Activated naive CD4-positive, alpha-beta T cell (primary cell): ENCODE measurements at places on chromosomes 5 and 9.

- no peak for DNase-seq
Measured at GRCh38 chr5:102314328-102314727, 18.2 kb upstream of the SLCO4C1 start.

DNA sequence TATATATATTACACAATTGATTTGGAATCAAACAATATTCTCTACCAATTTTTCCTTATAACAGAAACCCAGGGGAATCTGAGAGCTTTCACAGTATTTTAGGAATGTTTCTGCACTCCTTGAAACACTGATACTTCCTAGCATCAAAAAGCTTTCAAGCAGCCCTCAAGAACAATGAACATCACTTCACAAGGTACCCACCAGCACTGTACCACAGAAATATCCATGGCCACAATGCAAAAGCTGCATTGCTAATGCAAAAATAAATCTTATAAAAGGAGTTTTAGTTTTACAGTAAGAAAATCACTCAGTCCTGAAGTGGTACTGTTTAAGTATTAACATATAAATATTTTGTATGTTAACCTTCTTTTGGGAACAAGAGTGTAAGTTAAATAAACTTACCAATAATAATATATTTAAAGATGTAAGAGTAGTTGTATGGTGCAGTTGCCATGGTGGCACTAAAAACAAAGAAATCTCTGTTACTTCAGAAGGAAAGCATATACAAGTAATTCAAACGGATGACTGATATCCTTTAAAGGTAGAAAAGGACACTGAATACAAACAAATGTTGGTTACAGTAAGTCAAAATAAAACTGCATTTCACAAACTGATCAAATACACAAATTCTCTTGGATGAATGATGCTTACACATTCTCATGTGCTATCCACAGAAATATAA is 8.6 kb downstream of the RAB14 start:
- DNase-seq: no peak

- DNase-seq: no peak
Measured at GRCh38 chr5:163534492-163535094, 29.2 kb downstream of the MAT2B start.

GRCh38 chr9:101707721-101708120 is 30.7 kb downstream of the GRIN3A start:
- DNase-seq: no peak

- DNase-seq: no peak
Measured at GRCh38 chr9:121559183-121559582, 59.5 kb upstream of the GGTA1 start.

DNA sequence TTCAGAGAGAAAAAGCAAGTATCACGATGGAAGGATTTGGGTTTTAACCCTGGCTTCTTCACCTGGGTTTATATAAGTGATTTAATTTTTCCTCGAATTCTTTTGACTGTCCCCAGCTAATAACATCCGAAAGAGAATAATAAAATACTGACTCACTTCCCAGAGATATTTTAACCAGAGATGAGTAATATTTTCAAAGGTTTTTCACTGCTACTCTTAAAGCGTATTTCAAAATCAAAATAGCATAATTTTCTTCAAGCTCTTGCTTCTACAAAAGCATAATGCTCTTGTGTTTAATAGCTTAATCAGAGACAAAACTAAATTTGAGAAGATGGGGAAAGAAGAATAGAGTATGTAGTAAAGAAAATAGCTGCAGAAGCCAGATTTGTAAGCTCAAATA is 215.2 kb upstream of the PTGER4 start:
- DNase-seq: no peak

DNA sequence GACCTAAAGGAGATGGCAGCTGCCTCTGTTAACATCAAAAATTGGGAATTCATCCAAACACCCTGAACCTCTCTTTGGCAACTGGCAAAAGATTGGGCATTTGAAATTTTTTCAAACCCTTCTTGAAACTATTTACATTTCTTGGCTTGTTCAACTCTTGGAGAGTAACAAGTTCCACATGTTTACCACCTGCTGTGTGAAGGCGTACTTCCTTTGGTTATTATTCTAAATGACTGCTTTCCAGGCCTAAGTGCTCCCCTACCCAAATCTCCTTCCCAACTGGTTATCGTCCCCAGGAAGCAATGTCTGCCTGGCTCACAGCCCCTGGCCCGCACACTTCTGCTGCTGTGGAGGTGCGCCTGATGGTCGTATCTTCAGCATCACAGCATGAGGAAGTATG is 422.7 kb downstream of the DMAC1 start:
- DNase-seq: no peak

GRCh38 chr5:38473008-38473407 is 83.4 kb downstream of the LIFR start:
- no peak for DNase-seq

GRCh38 chr5:32504989-32505596 is 60.6 kb upstream of the ZFR start:
- DNase-seq: no peak

DNA sequence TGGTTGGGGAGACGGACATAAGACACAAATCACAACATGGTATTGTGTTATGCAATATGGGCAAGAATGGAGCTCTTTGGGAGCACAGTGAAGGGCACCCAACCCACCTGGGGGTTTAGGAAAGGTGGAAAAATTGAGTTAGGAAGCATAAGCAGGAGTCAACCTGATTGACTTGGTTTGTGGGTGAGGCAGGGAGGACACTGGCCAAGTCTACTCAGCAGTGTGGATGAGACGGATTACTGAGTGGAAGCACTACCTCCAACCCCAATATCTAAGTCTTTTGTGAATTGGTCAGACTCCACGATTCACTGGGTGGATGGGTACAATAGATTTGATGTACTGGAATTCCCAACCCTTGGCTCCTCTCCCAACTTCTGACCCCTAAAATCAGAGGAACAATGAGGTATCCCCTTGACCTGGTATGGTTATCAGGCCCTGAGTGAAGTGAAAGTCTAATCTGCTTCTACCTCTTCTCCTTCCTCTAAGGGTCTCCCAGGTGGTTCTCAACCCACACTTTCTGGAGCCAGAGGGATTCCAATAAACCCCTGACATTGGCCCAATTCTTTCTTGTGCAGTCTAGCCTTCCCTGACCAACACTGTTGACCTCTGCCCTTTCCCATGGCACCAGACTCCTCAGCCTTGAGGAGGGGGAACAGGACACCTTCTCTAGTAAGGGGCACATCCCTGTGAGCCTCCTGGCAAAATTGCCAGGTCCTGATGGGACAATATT is 5.2 kb downstream of the EGR1 start:
- no peak for DNase-seq

DNA sequence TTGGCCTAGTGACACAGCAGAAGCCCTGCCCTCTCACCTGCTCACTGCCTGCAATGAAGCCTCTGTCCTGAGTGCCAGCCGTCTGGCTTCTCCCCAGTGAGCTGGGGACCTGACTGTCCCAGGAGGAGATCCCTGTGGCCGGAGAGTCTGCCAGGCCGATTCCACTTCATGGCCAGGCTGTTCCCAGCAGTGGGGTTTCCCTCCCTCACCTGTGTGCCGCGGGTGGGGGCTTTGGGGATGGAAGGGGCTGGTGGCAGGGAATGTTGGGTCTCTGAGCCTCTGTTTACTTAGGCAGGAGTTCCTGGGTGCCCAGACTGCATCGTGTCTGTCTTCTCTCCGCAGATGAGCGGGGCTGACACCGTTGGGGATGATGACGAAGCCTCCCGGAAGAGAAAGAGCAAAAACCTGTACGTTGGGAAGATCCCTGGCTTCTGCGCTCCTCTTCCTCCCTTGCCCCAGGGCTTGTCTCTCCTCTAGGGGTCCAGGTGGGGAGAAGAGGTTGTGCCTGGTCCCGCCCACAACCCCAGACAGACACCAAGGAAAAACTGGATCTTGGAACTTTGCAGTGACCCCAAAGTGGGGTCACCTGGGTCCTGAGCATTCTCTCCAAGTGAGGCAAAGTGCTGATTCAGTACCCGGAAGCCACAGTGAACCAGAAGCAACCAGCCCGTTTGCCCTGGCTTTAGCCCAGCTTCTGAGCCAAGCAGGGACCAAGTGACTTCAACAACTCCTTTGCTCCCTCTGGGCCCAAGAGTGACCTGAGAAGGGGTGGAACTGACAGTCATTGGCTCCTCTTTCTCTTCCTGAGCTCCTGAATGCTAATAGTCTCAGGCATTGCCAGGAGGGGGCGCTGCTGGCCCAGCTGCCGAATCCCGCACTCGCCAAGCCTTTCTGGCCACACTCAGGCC is 127.7 kb downstream of the RGS3 start:
- DNase-seq: no peak

GRCh38 chr9:79671558-79671957 is 99.8 kb downstream of the TLE4 start:
- no peak for DNase-seq

- no peak for DNase-seq
Measured at GRCh38 chr5:166726406-166726805, 1565.0 kb upstream of the WWC1 start.

DNA sequence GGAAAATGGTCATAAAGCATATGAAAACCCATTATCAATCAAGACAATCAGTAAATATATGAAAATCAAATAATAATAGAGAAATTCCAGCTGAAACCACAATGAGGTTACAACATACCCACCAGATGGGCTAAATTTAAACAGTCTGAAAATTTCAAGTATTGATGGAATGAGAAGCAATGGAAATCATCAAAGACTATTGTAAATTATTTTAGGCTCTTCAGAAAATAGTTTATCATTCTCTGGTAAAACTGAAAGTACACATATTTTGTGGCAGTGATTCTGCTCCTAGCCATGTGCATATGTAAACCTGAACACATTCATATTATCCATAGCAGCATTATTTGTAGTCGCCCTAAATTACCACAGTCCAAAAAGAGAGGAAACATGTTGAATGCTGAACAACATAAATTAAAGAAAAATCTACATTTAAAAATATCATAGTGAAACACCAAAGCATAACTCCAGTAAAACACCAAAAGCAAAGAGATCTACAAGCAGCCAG is 215.3 kb downstream of the PRELID2 start:
- no peak for DNase-seq

DNA sequence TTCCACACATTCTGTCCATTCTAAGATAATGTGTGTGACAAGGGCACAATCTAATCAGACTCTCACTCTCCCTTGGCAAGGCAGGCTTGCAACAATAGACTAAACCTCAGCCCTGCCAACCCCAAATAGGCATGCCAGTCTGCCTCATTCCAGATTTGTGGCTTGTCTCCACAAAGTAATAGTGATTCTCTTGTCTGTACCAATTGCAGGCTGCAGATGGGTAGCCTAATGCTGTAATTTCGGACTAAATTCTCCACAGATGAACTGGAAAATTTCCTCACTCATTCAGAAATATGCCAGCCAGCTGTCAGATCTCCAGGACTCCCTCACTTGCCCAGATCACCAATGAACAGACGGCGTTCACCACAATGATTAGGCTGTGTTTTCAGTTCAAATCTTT is 413.6 kb downstream of the ELAVL2 start:
- no peak for DNase-seq

GRCh38 chr5:75660678-75661465 is 49.6 kb downstream of the ANKDD1B start:
- no peak for DNase-seq

- DNase-seq: no peak
Measured at GRCh38 chr5:83496626-83497025, 25.1 kb downstream of the VCAN start.

DNA sequence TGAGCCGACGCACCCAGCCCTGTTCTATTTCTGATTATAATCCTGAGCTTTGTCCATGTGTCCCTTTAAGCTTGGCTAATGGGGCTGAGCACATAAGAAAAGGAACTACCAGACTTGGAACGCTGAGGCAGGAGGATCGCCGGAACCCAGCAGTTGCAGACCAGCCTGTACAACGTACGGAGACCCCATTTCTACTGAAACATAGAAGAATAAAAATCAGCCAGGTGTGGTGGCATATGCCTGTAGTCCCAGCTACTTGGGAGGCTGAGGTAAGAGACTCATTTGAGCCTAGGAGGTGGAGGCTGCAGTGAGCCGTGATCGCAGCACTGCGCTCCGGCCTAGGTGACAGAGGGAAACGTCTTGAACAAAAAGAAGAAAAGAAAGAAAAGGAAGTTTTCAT is 22.3 kb downstream of the TRIM7 start:
- no peak for DNase-seq

- DNase-seq: no peak
Measured at GRCh38 chr5:92687821-92688722, 892.9 kb downstream of the NR2F1-AS1 start.

DNA sequence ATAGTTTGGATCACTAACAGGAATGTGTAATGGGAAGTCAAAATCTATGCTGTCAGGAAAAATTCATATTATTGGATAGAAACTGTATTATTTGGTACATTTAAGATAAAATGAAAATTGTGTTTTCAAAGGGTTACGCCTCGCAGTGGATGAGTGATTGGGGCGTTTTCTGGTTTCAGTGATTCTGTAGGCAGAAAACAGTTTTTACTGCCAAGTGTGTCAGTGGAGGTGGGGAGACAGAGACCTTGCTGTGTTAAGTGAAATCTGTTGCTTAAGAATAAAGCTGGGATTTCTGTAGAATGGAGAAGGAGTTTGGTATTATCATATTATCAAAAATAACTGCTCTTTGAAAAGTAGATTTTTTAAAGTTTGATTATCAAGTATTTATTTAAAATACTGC is 69.7 kb downstream of the GHR start:
- no peak for DNase-seq

- peak; percentile 96 for DNase-seq
Measured at GRCh38 chr9:137254624-137255447, at the start of gene NELFB. Gene NELFB, plus strand, starts transcription at chr9:137255327.

GRCh38 chr9:115525111-115526058 is 407.4 kb upstream of the TNC start:
- no peak for DNase-seq

GRCh38 chr5:164860896-164861295 is 1355.5 kb downstream of the MAT2B start:
- no peak for DNase-seq

DNA sequence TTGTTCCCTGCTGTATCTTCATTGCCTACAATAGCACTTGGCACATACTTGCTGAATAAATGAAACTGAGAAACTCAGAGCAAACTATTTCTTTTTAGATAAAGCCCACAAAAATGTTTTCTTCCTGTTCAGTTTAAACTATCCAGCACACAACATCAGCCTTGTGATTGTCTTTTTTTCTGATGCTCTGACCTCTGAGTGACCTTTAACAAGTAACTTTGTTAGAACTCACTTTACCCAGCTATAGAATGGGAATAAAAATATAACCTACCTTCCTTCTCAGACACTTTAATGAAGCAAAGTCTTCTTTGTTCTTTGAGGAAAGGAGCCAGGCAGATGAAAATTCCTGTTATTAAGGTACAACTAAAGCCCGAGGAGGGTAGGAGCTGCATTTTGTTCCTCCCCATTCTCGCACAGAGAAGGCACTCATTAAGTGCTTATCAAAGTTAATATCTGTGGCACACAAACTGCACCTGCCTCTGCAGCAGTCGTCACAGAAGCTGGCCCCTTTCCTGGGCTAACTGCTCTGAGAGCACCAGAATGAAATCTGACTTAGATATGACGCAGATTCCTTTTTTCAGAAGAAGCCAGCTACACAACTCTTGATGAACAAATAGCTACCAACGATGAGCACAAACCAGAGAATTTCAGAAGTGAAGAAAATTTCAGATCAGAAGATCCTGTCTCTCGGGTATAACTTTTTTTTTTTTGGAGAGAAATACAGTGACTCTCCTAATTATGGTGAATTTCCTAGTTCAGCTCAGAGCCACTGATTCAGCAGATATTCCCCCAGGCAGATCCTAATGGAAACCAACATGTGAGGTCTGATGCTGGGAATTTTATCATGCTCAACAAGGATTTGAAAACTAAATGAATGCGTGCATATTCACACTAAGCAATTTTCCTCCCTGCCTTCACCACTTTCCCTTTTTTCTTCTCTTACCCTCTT is 31.0 kb upstream of the NR3C1 start:
- no peak for DNase-seq

- no peak for DNase-seq
Measured at GRCh38 chr5:120098902-120099535, 365.1 kb upstream of the PRR16 start.
